OCI-M1 (cell line): ENCODE measurements at places on chromosomes 5 and 9.

DNA sequence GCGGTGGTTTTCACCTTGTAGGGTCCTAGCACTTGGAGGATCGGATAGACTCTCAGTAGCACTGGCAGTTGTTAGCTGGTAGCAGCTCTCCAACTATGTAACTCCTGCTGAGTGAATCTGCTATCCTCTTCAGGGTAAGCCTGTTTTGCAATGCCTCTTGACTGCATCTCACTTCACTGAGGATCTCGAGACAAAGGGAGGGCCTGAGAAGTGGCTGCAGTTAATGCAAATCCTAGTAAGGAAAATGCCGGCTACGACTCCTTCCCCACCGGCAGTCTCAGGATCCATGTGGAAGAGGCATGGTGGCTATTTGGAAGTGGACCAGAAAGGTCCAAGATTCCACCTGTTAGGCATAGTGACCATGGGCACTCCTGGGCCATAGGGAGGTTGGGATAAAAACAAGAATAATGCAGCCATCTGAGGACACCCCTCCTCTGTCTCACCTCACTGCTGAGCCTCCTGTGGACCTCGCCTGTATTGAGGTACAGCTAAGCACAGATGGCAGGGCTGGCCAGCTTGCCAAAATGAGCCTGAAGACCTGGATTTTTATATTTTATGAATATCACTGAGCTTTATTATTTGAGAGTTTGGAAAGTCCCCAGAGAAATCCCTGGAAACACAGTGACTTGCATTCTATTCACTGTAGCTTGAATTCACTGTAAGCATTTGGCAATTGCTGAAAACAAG, 146.0 kb downstream of the LIFR start:
- no peak for DNase-seq

GRCh38 chr5:133401731-133402347, 210.5 kb downstream of the FSTL4 start:
- DNase-seq, result no peak

DNA sequence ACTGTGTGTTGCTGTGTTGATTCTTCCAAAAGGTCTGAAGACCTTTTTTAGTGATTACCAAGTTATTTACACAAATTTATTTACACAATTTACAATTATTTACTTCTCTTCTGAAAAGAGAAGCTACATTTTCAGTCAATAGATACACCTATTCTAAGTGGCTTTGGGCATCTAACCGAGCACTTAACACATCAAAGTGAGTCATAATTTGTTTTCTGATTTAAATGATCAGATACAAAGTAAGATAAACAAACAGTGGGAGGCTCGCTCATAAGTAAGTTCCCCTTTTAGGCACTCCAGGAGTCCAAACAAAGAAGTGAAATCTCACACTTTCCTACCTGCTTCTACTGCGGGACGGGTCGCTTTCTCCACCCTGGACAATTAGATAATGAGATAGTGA, 90.2 kb downstream of the APBA1 start:
- peak; percentile 29 for DNase-seq

DNA sequence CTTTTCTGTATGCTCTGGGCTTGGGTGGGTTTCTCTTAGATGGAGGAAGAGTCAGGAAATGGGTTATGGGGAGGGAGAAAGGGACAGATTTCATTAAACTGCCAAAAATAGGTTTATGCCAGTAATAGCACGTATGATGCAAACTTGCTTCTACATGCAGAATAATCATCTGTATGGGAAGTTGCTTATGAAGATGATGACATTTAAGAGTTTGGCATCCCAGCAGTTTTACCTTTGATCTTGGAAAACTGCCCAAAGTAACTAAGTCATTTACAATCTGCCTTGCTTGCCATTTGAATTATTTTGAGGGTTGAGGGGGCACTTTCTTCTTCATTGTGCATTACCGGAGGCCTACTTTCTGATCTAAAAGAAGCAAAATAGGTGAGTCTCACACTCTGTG, 282.9 kb upstream of the ANKRD55 start:
- DNase-seq, result no peak

DNA sequence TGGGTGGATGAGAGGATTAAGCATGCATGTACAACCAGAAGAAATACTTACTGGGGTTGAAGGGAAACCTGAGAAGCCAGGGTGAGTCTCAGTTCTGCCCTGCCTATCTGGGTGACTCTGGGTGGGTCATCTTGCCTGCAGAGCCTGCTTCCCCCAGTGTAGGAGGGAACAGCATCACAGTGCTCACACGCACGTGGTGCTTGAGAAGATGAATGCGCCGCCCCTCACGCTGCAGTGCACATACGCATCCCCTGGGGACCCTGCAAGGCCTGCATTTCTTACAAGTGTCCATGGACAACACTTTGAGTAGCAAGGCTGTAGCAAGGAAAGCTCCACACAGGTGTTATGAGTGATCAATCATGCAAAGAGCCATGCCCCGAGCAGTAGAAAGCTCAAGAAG, 18.7 kb upstream of the GABBR2 start:
- no peak for DNase-seq

GRCh38 chr5:32042551-32042961, 131.6 kb downstream of the GOLPH3 start:
- DNase-seq, result no peak

DNA sequence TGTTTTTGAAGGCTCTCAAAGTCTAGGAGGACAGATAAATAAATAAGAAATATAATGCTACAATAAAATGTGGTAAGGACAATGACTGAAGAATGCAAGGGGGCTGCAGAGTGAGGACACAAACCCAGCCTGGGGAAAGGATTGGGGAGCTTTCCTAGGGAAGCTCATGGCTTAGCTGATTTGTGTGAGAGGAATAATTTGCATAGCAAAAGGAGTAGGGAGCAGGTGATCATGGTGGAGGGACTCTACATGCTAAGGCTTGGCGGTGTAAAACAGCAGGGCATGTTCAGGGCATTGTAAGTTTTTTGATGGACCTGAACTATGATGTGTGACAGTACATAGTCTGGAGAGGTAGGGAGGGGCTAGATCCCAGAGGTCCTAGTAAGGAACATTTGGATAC, 49.5 kb upstream of the CLINT1 start:
- no peak for DNase-seq

GRCh38 chr5:142420561-142421227, 95.9 kb upstream of the SPRY4 start:
- no peak for DNase-seq
